ENCODE measurements at places on chromosomes 7 and 10.

GRCh38 chr7:12620371-12620770, 49.9 kb downstream of the SCIN start:
- DNase-seq = no peak

GRCh38 chr10:784403-785088, 95.1 kb upstream of the DIP2C start:
- peak; percentile 39 for DNase-seq

DNA sequence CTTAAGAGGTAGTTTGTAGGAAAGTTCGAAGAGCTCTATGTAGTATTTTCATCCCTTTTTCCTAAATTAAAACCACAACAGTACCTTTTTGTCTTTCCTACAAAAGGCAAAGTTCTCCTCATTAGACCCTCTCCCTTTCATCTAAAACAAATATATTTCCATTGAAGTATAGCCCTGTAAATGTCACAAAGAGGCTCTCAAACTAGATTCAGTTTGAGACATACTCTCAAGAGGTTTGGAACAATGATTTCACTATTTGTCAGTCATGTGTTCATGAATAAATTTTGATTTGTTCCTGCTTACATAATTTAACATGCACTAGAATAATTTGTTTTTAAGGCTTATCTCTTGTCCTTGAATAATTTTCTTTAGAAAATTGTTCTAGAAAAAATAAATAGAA, 12.2 kb downstream of the TAS2R16 start:
- DNase-seq = no peak

DNA sequence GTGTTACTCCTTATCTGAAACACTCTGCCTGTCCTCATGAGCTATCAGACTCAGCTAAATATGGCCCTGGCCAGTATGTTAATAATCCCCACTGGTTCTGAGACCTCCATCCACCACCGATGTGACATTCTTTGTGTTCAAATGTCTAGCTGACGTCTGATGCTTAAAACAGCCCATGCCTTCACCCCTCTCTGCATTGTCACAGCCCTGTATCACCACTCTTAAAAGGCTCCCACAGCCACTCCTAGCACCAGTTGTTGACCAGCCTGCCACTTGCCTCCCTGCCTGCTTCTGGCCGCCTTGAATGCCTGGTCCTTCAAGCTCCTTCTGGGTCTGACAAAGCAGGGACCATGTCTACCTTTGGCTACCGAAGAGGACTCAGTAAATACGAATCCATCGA, at the start of gene LMOD2:
LMOD2 (plus strand) TSS at position 253 of the 400 bp plus-strand sequence; CDS start at position 351, 98 bp downstream.
- no peak for DNase-seq

DNA sequence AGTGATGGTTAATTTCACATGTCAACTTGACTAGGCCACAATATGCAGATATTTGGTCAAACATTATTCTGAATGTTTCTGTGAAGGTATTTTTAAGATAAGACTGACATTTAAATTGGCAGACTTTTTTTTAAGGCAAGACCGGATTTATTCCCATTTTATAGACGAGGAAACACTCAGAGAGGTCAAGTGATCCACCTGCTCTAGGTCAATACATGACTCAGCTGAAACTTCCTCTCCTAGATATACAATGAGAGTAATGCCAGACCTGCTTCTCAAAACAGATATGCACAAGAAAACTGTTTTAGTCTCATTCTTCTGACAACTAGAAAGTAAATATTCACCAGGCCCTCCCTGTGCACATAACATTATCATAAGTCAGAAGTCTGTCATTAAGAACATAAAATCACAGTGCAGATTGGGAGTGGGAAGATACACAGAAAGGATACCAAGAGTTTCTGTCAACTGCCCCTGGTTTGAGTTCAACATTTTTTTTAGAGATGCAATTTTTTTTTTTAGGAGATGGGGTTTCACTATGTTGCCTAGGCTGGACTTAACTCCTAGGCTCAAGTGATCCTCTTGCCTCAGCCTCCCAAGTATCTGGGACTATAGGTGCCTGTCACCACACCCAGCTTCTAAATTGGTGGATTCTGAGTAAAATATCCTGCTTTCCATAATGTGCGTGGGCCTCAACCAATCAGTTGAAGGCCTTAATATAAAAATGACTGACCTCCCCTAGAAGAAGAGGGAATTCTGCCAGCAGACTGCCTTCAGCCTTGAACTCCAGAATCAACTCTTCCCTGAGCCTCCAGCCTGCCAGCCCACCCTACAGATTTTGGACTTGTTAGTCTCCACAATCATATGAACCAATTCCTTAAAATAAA, 121.4 kb downstream of the ZFAND4 start:
- no peak for DNase-seq

DNA sequence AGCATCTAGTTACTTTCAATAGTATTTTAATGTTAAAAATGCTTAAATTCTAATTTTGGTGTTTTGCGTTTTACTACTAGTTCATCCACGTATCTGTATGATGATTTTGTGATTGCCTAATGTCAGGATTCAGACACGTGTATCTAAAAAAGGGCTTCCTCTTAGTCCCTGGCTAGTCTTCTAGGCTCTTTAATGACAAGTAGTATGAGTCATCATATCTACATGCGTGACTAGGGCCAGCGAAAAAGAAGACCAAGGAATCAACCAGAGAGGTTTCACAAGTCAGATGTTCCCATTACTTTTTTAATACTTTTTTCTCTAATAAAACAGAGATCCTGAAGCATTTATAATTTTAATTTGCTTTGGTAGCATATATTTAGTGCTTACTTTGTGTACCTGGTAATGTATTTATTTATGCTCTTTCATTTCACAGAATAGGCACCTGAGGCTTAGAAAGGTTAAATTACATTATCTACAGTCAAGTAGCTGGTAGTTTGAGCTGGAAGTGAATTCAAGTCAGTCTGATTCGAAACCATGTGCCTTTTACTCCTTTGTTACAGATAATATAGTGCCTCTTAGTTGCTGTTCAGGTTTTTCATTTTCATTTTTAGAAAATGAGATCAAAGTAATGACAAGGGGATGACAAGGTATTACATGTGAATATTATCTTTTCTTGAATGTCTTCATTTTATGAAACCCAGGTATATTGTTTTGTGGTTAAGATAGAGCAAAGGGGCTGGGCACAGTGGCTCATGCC, 140.3 kb downstream of the FOXP2 start:
- no peak for DNase-seq

DNA sequence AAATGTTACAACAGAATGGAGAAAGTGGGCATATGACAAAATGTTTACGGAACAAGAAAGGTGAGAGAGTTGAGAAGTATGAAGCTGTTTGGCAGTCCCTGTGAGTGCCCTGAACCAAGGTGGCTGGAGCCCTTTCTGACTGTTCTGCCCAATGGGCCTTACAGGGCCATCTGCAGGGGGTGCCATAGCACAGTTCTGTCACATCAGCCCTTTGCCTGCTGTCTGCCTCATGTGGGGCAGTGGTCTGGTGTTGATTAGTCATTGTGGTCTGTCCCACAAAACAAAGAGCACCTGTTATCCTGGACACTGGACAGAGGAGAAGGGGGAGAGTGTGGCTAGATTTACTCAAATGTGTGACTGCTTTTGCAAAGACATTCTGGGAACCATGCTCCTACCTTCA, 51.5 kb upstream of the OSBPL3 start:
- DNase-seq = no peak

DNA sequence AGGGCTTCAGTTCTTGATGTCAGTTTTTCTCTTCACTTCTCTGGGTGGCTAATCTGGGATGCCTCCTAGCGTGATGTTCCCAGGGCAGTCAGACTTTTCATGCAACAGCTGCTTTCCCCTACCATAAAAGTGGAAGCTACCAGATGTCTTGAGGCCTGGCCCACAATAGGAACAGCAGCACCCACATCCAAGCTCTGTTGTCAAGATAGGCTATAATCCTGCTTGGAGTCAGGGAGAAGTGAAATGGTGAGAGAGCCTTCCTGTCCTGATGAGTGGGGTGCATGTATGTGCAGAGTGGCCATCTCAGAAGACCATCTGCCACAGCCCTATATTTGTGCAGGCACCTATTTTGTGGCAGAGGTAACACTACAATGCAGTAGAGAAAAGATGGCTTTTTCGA, 108.0 kb downstream of the HTR5A start:
- DNase-seq = no peak

- no peak for DNase-seq
These were observed 16.5 kb downstream of the SGCE start for GRCh38 chr7:94639384-94639783.

DNA sequence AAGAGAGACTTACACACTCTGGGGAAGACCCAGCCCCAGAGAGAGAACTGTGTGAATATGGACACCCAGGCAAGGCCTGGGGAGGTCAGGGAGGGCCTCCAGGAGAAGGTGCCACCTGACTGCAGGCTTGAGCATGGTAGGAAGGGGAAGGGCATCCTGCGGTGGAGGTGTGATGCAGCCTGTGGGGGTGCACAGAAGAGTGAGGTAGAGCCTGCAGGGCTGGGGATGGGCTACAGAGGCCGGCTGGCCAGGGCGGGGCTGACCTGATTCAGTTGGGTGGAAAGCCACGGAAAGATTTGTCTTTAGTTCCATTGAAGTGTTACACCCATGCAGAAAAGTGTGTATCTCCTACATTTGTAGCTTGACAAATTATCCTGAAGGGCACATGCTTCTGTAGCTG, 47.6 kb downstream of the ZMIZ1 start:
- DNase-seq = no peak

GRCh38 chr10:117533507-117534281, 8.9 kb upstream of the EMX2 start:
- DNase-seq = no peak

Data from cerebellar cortex (tissue), 1 donor.